ENCODE measurements at places on chromosomes 7 and 10.
A peak's percentile ranks its signal among the peaks of the same experiment; 100 is the strongest.

GRCh38 chr10:7756360-7756992, 31.3 kb downstream of the KIN start:
- DNase-seq = peak; percentile 62

- DNase-seq = peak; percentile 59
These were observed 6.7 kb downstream of the PNLIPRP2 start for GRCh38 chr10:116627386-116627933.

DNA sequence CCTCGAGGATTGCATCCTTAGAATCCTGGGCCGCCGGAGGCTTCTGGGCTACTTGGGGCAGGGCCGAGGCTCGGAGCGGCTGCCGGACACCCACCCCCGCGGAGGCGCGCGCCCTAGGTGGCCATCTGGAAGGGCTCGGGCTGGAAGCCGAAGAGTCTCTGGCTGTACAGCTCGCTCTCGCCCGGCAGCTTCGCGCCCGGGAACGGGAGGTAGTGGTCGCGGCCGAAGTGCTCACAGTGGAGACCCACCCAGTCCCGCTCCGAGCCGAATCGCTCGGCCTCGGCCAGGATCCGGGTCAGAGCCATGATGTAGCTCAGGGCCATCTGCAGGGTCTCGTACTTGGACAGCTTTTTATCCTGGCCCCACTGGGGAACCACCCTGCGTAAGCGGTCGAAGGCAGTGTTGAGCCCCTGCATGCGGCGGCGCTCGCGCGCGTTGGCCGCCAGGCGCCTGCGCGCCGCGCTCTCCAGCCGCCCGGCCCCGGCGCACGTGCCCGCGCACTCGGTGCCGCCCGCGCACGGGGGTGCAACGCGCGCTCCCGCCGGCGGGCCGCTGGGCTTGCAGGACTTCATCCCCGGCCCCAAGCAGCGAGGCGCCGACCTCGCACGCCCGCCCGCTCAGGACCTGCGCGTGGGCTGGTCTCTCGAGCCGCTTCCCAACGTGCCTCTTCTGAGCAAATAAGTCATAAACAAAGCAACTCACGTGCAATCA, 652 bp downstream of the ATOH7 start:
- DNase-seq = peak; percentile 93

DNA sequence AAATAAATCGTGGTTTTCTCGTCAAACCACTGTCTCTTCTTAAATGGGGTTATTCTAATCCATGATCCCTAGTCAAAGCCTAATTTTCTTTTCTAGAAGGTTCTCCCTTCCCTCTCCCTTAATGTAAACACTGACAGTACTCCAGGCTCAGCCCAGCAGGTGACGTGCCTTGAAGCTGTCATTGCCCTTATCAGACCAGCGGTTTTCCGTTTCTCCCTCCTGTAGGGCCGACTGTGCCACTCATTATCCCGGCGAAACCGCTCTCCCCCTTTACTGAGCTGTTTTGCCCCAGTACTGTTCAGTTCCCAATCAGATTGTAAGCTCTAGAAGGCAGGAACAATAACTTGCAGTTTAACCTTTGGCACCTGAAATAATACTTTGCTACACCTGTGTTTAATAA, 153.5 kb upstream of the RHEB start:
- DNase-seq = no peak

- DNase-seq = no peak
These were observed 1.7 kb downstream of the CROT start for GRCh38 chr7:87347207-87347606.

DNA sequence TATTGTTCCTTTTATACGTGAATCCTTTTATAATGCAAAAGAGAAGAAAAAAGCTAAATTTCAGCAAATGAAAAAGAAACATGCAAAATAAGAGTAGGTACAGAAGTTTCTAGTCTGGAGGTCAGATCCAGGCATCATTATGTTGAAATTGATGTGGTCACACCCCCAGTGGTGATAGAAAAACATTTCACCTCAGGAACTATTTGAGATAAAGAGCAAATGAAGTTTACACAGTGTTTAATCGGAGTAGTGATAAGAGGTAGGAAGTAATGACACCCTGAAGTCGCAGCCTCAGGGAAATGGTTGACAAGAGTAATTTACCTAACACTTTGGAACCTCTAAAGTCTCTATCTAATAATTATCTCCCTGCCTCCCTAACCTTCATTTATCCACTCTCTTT, 536.0 kb upstream of the STEAP1 start:
- DNase-seq = peak; percentile 17

GRCh38 chr10:29239569-29240472, 49.0 kb upstream of the LYZL1 start:
- DNase-seq = peak; percentile 74

GRCh38 chr10:7789390-7789789, 1.4 kb downstream of the ATP5F1C start:
- peak; percentile 30 for DNase-seq

DNA sequence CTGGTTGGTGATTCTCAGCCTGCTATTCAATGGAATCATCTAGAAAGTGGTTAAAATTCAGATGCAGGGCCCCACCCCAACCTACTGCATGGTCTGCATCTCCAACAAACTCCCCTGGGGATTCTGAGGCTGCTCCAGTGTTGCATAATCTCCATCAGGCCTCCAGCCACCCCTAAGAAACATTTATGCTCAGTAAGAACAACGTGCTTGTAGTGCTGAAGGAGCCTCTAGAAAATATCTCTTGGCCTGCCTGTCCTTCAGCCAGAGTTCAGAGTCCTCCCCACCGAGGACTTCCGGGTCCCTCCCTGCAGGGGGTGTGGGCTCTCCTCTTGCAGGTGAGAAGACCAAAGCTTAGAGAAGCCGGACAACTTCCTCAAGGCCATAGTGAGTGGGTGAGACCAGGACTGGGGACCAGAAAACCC, 159.8 kb downstream of the SH3PXD2A start:
- DNase-seq = no peak

DNA sequence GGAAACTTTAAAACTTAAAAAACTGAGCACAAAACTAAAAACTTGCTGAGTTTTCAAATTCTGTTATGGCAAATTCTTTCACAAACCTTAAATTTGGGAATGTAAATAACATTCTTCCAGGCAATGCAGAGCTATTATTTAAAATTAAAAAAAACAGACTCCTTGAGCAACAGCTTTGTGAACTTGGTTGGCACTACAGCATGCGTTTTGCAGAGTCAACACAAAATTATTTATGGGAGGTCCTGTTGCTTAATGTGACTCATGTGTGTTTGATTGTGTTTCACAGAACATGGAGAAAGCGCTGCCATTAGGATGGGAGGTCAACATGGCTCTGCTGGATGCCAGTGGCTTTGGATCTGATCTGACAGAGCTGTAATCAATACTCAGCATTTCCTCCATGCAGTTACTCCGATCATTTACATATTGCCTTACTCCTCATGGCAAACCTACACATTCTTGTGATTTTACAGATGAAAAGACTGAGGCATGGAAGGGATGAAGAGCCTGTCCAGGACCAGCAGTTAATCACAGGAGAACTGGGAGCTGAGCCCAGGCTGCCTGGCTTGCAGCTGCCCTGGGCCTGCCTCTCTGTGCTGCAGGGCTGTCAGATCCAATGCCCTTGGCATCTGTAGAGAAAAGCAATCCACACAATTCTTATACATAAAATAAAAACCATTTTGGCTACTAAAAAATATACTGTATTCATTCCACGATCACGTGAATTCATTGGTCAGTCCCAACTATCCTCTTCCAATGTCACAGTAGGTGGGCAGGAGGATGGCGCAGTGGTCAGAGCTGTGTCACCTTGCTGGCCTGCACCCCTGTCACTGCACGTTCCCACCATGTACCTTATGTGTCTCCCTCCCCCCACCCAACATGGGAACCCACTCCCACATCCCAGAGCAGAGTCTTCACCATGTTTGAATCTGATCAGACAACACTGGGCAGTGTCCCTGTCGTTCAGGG, 200.9 kb downstream of the CXCL12 start:
- no peak for DNase-seq

- DNase-seq = peak; percentile 19
These were observed 346.7 kb downstream of the NRG3 start for GRCh38 chr10:82221601-82222149.

DNA sequence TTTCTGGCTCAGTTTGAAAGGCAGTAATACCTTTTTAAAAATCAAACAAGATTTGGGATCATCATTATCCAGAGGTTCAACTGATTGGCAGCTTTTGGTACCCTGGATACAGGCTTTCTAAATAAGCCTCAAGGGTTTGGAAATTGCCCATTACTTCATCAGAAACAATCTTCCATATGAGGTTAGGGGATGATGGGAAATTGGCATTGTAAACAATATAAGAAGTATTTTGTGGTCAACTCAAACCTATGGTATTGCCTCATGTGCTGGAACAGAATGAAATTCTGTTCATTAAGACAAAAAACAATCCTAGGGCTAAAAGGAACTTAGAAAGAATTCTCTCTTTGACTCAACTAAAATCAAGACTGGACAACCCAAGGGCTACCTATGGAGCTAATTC, 92.6 kb upstream of the HECTD2 start:
- no peak for DNase-seq

DNA sequence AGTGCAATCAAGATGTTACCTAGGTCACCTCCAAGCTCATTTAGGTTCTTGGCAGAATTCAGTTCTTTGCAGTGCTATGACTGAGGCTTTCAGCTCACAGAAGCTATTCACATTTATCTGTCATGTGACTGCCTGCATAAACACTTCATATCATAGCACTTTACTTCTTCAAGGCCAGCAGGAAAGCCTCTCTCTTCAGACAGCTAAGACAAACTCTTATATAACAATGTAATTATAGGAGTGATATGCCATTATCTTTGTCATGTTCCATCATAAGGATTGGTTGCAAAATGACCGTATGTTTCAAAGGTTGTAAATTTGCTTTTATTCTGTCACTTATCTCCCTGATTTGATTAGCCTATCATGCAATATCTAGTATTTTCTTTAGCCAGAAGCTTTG, 78.8 kb upstream of the TMEM196 start:
- peak; percentile 76 for DNase-seq

DNA sequence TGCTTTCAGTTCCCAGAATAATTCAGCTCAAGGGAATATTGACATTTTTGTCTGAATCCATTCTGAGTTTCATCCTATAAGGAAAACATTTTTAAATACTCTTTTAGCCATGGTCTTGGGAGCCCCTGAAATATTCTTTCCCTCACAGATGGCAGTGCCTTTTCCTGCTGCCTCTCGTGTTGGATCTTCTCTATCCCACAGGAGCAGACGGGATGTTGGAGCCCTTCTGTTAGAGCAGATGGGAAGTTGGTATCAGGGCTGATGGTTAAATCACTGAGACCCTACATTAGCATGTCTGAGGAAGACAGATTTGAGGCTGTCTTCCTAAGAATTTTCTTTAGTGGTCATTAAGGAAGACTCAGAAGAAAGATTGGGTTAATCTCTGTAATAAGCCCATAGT, 737.8 kb downstream of the LRMDA start:
- no peak for DNase-seq
